Fibroblast of mammary gland (primary cell): ENCODE measurements at places on chromosomes 2 and 18.
A peak's percentile ranks its signal among the peaks of the same experiment; 100 is the strongest.

DNA sequence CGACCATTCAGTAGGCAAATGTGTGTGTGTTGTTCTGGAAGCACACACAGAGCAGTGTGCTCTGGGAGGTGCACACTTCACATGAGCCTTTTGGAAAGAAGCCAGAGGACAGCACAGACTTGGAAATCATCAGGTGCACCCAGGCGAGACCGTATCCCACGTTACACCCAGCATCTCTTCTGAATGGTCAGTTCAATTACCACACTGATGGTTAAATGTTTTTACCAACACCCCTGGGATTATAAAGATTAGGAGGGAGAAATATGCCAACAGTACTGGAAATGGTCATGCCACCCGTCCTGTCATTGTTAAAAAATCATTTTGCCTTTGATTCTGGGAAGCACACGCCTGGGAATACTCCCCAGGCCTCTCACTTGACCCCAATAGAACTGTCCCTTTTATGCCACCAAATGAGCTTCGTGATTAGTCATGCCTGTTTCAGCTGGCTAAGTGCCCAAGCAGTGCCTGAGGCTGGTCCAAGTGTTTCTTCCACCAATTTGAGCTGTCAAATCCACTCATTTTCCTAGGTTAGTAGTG lies 183.7 kb downstream of the NRP2 start:
- DNase-seq: peak; percentile 29

DNA sequence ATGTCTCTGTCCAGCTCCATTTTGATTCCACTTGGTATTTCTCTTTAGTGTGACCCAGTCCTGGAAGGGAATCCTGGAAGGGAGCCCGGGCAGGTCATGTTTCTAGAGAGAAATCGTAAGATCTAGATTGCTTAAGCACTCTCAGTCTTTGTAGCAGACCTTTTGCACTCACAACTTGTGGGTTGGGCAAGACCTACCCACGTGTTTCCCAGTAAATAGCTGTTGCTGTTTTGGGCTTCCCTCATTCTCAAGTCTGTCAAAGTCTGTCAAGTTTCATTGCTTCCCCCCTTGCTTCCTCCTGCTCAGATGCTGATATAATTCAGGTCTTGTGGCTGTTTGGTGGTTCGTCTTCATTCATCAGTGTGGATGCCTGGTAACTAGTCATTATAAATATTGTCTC lies 17.4 kb upstream of the NEMP2 start:
- DNase-seq: peak; percentile 56

- peak; percentile 100 for DNase-seq
These were observed 35.3 kb downstream of the NHEJ1 start for GRCh38 chr2:219125225-219125885.

GRCh38 chr2:101273056-101273455 lies 20.4 kb downstream of the CNOT11 start:
- DNase-seq: no peak

DNA sequence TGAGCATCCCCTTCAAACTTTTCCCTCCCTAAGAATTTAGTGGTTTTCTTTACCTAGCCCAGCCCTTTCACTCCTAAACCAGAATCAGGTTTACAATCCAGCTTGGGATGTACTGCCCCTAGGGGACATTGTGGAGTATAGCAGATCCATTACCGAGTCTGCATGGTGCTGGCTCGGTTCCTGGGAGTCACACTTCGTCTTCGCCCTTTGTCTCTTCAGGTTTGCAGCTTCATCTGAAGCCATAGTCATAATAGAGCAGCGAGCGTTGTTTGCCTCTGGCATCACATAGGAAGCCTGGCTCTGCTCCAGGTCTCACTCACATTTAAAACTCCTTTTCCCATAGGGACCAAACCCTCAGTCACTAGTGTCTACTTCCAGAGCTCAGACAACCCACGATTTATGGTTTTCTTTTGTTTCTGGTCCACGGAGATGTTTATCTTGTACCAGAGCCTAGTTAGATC lies 16.8 kb upstream of the LYPD6 start:
- peak; percentile 36 for DNase-seq

DNA sequence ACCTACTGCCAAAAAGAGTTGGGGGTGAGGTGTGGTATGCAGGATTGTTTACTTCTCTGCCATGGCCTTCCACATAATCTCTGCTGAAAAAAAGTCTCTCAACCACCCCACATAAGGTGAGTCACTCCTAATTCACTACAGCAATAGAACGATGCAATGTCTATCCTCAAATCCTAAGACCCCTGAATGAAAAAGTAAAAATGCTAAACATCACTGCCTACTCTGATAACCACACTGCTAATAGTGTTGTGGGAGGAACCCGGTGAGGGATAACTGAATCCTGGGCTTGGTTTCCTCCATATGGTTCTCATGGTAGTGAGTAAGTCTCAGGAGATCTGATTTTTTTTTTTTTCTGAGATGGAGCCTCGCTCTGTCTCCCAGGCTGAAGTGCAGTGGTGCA lies 252.5 kb downstream of the PIEZO2 start:
- peak; percentile 6 for DNase-seq

DNA sequence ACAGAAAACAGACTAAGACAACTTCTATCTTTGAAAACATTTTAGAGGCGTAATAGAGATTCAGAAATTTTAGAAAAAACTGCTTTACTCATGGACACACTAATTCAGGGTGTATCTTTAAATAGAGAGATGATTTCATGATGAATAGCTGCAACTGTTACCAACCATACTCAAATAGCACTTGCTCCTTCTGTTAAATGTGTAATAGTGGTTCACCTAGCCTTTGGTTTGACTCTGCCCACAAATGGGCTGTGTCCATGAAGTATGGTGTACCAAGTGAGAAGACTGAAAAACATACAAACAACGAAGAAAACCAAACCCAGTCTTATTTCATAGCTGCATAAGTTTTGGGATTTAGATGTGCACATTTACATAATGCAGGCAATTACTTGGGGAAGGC lies 610.6 kb downstream of the PLCL1 start:
- no peak for DNase-seq

DNA sequence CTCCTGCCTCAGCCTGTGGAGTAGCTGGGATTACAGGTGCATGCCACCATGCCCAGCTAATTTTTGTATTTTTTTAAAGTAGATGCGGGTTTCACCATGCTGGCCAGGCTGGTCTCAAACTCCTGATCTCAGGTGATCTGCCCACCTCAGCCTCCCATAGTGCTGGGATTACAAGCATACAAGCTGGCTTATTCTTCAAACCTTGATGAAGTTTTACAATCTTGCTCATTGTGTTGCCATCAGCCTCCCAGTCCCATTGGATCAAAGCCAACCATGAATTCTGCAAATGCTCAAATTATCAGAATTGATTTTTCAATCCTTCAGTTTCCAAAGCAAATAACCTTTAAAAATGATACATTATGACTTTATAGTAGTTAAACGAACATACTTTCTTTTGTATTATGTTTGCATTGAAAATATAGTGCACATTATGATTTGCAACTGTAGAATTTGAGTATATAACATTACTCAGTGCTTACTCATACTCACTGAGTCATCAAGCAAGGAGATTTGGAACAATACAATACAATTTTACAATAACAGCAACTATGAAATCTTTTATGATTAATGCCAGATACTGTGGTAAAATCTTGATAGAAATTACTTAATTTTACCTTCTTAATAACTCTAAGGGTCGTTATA lies 1491.9 kb upstream of the CELF4 start:
- DNase-seq: peak; percentile 28

- DNase-seq: no peak
These were observed 75.3 kb downstream of the GORASP2 start for GRCh38 chr2:171004363-171004762.

DNA sequence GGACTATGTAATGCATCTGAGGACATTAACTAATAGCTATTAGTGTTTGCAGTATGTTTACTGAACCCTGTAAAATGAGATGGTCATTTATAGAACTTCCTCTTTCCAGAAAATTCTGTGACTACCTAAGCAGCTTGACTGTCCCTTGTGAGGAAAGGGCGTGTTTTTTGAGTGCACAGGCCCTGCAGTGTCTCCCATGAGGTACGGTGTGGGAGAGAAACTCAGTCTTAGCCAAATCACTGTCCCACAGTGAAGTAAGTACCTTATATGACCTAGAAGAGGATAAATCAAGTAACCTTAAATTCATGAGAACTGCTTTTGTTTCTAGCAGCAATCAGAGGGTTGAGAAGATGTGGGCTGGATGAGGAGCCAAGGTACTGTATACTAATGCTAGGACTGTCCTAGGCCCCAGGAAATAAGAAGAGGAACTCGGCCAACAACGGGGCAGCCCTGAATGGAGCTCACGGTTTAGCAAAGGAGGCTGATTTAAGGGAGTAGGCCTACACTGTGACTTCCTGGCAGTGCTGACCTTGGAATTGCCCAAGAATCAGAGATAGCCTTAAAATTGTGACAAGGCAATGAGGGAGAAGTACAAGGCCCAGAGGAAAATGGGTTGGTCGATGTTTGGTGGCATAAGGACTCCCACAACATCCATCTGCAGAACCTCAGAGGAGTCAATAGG lies 103.5 kb upstream of the CTAGE1 start:
- DNase-seq: no peak

DNA sequence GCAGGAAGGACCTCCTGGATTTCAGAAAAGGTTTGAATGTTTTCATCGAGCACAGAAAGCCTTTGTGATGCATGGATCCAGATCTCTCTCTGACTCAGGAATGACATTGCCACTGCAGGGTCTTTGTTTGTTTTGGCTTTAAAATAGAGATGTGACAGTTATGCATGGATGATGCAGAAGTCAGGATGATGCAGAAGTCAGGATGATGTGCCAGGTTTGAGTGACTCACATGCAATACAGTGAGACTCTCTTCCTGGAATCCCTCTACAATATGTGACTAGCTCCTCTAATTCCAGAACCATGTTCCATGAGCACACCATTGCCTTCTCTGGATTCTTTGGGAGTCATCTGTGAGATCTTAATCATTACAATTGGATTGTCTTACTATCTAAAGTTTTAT lies 177.9 kb upstream of the RAB6C start:
- peak; percentile 88 for DNase-seq

DNA sequence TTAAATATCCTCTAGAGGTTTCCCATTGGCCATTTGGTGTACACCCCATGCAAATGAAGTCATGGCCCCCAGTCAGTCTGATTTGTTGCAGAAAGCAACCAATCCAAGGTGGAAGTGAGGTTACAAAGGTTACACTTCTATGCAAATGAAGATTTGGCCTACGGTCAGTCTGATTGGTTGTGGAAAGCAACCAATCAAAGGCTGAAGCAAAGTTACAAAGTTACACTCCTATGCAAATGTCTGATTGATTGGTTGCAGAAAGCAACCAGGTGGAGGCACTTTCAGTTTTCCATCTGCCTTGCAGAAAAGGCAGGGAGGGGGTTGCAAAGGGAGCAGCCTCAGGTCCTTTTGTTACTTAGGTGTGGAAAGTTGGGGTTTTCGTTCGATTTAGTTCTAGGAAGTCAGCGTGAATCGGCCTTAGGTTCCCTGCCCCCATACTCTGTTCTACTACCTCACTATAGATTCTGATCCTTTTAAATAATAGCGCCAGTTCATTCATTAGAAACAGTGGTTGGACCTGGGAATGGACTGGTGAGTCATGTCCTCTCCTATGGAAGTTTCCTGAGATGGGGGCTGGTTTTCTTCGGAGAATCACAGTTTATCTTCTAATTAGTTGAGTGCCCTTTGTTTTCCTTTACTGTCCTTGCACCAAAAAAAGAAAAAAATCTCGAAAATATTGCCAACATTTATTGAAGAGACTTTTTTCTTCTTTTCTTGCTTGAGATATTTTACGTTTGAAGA lies 279.5 kb downstream of the AGAP1 start:
- no peak for DNase-seq

DNA sequence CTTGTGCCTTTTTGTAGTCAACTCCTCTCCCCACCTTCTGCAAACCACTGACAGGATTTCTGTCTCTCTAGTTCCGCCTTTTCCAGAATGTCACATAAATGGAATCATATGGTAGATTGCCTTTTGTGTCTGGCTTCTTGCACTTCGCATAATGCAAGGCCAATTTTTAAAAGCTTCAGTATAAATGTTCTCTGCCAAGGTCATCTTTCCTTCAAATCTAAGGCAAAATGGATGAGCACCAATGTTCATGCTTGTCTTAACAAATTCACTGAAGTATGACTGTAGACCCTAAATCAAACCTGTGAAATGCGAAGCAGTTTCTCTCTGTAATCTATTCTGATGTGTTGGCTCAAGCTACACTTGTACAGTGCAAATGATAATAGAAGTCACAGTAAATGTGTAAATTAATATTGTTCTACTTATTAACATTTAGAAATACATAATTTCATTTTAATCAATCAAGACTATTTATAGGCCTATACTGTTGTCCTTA lies 92.8 kb upstream of the GLS start:
- no peak for DNase-seq

GRCh38 chr2:186540941-186541340 lies 48.9 kb upstream of the ITGAV start:
- DNase-seq: peak; percentile 61

- no peak for DNase-seq
These were observed 317.6 kb downstream of the GALR1 start for GRCh38 chr18:77567205-77567604.

DNA sequence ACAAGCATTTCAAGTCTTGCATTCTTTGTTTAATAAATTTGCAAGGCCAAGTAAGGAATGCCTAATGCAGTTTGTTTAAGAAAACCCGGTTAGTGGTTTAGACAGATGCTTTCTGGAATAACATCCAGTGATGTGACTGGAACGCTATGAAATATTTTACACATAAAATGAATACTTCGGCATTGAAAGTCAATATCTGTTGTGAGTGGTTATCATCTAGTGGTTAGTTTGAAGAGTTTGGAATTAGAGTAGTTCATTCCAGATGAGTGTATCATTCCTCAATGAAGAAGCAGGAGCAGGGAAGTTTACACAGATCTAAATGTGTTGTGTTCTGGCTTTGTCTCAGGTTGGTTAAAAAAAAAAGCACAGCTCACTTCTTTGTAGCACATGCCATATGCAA lies 608.0 kb upstream of the PIK3C3 start:
- DNase-seq: no peak
